Lower lobe of right lung (tissue), 2 donors: ENCODE measurements at places on chromosomes 12 and 14.

DNA sequence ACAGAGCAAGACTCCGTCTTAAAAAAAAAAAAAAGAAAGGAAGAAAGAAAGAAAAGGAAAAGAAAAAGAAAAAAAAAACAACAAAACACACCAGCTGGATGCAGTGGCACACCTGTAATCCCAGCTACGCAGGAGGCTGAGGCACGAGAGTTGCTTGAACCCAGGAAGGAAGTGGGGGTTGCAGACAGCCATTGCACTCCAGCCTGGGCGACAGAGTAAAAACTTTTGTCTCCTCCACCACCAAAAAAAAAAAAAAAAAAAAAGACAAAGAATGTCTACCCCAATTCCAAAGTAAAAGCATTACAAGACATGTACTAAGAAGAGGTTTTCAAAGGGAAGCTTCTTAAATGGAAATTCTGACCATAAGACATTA lies 53.4 kb downstream of the HNRNPC start:
- DNase-seq = no peak

DNA sequence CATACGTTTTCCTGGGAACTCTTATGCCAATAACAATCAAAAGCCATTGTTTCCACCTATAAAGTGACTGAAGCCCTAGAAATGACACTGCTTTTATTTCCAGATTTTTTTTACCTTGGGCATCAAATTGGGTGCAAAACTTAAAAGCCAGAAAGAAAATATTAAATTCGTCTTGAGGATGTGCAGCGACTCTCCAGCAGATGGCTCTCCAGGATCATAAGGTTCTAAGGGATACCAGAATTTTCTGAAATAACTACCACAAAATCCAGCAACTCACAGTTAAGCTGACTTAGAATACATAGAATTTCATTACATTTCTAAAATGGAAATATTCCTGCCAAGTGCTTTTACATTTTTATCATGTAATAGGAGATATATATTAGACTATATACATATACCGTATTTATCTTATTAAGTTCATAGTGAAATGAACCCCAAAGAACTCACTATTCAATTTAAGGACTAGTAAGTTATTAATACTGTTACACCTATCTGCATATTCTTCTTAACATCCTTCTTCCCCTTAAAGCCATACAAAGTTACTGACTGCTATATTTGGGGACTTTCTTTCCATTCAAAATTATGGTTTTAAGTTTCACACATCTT lies 44.0 kb downstream of the ARMH4 start:
- no peak for DNase-seq

- DNase-seq = no peak
Observed at GRCh38 chr12:101940400-101940950, 63.1 kb downstream of the DRAM1 start.

DNA sequence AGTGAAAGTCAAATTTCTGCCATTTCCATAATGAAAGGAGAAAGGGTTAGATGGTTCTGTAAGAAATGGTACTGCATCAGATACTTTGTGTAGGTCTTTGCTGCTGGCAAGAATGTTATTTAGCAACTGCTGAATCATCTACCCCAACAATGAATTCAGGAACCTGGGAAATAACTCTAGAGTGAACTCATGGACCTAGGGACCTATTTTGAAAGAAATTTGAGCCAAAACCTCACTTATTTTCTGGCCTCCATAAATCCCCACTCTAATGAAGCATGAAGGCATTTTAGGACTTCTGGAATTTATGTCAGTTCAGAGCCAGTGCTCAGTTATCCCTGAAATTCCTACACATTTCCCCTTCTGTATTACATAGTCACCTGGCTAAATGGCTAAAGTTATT lies 50.9 kb upstream of the CPNE8 start:
- no peak for DNase-seq

- DNase-seq = no peak
Observed at GRCh38 chr12:48183876-48184548, 568 bp downstream of the CCDC184 start.

DNA sequence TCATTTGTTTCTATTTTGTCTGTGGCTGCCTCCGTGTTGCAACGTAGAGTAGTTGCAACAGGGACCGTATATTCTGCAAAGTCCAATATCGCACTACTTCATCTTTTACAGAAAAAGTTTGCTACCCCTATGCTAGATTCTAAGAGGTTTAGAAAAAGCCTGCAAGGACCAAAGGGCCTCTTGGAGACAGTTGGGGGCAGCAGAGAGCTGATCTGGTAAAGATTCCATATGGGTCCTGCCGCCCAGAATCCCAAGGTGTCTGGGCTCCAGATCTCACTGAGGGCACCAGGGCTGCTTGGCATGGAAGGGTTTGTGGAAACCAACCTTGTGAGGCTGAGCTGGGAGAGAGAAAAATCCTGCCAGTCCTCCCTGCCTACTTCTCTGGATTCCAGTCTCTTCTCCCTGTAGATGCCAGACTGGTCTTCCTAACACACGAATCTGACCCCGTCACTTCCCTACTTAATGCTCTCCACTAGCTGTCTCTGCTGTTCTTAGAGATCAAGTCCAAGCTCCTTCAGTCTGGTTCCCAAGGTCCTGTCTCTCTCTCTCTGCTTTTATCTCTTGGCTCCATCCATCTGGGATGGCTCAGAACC lies 74.6 kb downstream of the GLRX5 start:
- no peak for DNase-seq

GRCh38 chr12:104150416-104150815 lies 12.4 kb upstream of the NFYB start:
- no peak for DNase-seq

- no peak for DNase-seq
Observed at GRCh38 chr12:130114952-130115351, 47.3 kb upstream of the FZD10 start.

DNA sequence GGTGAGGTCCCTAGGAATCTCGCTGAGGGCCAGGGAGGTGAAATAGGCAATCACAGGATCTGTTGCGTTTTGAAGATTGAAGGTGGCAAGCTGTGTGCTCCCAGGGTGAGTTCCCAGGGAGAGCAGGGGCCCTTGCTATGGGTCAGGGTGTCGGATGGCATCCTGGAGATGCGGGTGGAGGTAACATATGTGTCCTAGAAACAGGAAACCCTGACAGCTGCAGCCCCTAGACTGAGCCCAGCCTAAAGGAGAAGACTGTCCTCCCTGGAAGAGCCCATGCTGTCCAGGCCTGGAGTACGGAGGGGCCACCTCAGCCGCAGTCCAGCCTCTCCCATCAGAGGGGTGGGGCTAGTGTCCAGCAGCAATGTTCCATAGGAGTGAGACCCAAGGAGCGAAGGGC lies 194.2 kb downstream of the NTF3 start:
- no peak for DNase-seq

DNA sequence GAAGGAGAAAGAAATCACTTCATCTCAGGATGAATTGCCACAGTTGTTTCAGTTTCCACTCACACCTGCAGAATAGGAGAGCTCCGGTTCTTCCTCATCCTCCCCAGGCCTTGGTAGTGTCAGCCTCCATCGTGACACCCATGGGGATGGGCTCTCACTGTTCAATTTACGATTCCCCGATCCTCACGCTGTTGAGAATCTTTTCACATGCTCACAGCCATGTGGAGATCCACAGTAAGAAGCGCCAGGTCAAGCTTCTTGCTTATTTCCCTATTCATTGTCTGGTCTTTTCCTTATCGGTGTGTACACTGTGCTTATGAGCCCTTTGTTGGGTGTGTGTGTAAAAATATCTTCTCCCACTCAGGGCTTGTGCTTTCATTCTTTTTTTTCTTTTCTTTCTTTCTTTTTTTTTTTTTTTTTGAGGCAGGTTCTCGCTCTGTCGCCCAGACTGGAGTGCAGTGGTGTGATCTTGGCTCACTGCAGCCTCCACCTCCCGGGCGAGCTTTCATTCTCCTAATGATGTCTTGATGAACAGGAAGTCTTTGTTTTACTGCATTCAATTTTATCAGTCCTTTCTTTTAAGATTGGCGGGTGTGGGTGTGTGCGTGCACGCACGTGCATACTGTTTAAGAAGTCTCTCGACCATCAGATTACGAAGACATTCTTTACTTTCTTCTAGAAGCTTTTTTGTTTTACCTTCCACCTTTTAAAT lies 21.5 kb downstream of the RIN3 start:
- DNase-seq = no peak

GRCh38 chr12:121087467-121088194 lies 45.0 kb upstream of the P2RX7 start:
- DNase-seq = no peak

DNA sequence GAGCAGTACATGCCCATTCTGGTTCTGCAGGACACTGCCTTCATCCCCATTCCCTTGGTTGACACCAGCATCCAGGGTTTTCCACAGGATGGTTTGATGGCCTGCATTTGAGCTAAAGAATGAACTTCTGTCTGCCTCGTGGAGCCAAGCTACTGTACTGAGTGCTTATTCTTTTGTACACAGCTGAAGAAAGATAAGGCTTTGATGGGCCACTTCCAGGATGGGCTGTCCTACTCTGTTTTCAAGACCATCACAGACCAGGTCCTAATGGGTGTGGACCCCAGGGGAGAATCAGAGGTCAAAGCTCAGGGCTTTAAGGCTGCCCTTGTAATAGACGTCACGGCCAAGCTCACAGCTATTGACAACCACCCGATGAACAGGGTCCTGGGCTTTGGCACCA lies 23.7 kb downstream of the BCL2L14 start:
- no peak for DNase-seq
